Uterus (tissue), 4 donors: ENCODE measurements at places on chromosomes 12 and 14.

- DNase-seq = no peak
Observed at GRCh38 chr12:115375186-115375991, 691.4 kb upstream of the TBX3 start.

DNA sequence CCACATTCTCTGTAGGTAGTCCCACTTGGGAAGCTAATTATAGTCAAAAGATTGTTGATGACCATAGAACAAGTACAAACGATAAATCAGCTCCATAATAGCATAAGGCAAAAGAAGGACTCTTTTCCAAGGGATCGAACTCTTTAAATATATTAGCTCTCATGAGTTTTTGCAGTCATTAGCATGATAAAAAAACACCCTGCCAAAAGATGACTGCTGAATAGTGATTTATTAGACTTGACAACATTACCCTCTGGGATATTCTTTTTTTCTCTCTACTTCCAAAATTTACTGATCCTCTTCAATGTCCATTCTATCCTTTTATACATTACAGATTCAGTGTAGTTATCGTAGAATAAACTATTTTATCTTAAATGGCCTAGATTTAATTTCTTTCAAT is 14.2 kb downstream of the EPYC start:
- no peak for DNase-seq

GRCh38 chr12:16421806-16422205 is 74.4 kb downstream of the MGST1 start:
- DNase-seq = no peak

GRCh38 chr12:107788690-107789458 is 14.4 kb downstream of the ASCL4 start:
- no peak for DNase-seq

DNA sequence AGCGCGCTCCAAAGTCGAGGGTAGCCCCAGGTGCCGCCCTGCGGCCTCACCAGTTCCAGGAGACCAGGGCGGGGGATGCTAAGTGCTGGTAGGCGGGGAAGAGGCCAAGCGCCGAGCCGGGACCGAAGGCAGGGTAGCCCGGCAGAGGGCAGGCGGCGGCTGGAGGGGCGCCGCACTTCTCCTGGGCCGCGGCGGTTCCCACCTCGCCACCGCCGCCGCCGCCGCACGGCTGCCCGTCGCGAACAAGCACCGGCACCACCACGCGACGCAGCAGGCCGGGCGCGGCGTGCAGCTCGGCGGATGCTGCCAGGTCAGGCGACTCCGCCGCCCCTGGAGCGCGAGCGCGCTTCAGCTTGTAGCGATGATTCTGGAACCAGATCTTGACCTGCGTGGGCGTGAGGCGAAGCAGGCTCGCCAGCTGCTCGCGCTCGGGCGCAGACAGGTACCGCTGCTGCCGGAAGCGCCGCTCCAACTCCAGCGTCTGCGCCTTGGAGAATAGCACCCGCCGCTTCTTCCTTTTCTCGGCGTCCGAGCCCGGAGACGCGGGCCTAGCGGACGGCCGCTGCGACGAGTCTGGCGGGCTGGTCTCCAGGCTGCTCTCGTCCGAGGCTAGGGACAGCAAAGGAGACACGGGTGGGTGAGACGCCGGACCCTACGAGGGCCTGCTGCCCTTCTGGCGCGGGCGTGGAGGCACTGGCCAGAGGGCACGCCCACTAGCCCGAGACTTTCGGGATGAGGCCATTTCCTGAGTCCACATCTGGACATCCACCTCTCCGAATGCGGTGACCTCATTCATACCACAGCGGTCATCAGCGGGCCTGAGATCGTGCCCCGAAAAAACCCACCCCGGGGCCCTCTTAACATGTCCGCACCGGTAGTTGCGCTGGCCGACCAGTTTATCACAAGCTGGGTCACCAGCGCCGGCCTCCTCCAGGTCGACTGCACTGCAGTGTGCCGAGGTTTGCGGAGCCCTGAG is 1.3 kb downstream of the NKX2-8 start:
- no peak for DNase-seq

DNA sequence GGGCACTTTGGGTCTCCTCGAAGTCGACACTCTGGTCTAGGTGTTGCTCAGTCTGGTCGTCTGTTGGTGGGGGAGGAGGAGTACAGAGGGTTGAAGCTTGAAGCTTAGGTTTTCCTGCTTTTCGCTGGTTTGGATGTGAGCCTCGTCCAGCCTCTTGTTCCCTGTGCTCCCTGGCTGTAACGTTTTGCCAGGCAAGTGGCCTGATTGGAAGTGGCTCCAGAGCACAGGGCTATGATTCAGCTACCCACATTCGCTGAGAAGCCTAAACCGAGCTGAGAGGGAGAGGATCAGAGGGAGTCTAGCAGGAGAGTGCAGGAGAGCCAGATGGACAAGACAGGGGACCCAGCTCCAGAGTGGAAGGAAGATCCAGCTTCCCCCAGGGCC is 6.1 kb downstream of the HOXC10 start:
- DNase-seq = no peak

DNA sequence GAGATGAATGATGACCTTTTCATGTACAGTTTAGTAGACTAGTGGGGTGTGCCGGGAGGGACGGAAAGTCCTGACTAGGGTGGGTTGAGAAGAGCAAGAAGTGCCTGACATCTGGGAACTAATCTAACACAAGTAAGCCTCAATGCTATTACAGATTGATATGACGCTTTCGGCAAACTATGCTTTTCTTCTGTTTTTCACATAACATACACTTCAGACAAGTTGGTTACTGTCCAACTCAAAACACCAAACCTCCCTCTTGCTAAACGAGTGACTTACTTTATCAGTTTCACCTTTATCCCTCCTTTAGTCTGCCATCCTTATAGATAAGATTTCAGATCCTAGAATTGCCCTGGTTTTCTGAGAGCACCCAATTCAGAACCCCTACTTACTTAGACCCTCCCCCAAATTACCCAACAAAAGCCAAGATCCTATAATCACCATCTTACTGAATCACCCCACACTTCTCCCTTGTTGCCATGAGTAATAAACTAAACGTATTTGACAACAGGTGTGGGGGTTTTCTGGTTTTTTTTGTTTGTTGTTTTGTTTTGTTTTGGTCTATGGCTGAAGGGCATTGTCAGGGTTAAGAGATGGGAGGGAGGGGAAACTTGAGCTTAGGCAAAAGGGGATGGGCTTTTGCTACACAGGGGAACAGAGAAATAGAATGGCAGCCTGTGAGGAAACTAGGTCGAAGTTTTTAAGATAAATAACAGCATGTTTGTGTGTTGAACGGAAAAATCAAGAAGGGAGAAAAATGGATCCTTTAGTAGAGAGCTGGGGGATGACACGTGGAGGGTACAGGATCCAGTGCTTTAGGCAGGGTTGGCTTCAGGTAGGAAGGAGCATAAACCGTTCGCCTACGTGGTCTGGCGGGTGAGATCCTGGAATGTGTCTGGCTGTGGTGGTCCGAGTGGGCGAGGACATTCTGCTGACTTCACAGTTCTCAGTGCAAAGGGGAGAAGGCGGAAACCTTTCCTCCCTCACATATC is 6.1 kb upstream of the PSMA3 start:
- no peak for DNase-seq

DNA sequence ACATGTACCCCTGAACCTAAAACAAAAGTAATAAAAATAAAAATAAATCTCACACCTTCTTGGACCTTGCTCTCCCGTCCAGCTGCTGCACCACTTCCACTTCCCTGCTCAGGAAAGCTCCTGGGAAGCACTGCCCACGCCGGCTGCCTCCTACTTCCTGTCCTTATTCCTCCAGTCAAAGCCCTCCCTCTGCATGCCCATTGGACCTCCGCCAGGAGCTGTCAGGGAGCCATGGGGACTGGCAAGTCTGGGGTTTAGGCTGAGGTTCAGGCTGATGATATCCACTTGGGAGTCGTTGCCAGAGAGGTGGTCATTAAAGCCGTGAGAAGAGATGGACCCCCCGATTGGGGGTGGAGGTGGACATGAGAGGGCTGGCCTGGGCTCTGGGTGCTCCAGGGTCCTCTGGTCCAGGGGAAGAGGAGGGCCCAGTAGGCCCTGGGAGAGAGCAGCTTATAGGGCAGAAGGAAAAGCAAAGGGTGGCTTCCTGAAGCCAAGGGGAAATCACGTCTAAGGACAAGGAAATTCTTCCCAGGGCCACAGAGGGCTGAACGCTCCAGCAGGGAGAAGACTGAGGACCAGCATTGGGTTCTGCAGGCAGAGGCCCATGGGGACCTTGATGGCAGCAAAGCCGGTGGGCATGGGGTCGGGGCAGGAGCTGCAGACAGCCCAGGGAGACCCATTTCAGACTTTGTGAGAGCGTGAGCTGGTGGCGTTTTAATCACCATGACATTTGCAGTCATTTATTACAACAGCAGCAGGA is 78.7 kb downstream of the FZD10 start:
- no peak for DNase-seq

- DNase-seq = no peak
Observed at GRCh38 chr12:3564411-3564810, 73.4 kb downstream of the PRMT8 start.
